ENCODE measurements at places on chromosomes 6 and 20.

GRCh38 chr6:166041277-166041676 lies 126.4 kb downstream of the TBXT start:
- no peak for DNase-seq

GRCh38 chr6:3748208-3749066 lies 3.1 kb downstream of the PXDC1 start:
- no peak for DNase-seq

DNA sequence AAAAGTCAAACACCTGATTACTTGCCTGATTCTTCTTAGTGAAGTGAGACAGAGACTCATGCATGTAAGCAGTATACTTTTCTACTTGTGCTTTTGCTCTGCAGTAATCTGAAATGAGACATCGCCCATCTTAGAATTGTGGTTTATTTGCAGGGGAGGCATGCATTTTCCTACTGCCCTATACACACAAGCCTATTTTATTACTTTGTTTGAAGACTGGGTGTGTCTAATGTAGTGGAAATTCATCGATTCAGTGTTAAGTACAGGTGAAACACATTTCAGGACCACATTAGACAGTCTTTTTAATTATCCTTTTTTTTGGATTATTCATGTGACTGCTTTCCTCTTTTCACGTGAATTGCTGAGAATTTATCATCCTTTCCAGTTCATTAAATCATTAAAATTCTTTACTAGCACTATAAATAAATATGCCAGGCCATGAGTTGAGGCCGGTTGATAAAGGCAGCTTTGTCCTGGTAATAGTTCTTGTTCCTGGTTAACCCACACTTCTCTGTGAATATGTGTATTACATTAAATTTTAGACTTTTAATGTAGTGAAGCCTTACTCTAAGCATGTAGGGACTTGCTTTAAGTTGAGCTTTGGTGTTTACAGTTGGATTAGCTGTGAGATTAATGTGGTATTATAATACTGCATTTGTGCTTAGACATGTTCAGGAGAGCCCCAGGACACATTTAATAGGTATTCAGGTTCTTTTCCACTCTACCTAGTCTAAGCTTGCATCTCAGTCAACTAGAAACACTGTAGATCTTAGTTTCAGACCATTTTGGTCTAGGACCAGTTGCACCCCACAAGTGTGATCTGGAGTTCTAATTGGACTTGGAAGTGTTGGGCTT lies 10.8 kb upstream of the BTBD3 start:
- no peak for DNase-seq

- DNase-seq, result no peak
Observed at GRCh38 chr20:53828088-53828681, 234.5 kb upstream of the ZNF217 start.

- DNase-seq, result no peak
Observed at GRCh38 chr6:39999006-39999867, 65.0 kb upstream of the MOCS1 start.

- no peak for DNase-seq
Observed at GRCh38 chr6:81763051-81763450, 10.6 kb upstream of the TENT5A start.

- DNase-seq, result no peak
Observed at GRCh38 chr6:783966-784735, 91.2 kb upstream of the EXOC2 start.

- no peak for DNase-seq
Observed at GRCh38 chr20:62624325-62624690, 18.0 kb upstream of the SLCO4A1 start.

- DNase-seq, result no peak
Observed at GRCh38 chr20:34964486-34964885, 8.8 kb downstream of the MYH7B start.

Measured in activated CD8-positive, alpha-beta memory T cell treated with anti-CD3 and anti-CD28 coated beads for 48 hours (primary cell).